ENCODE measurements at places on chromosomes 6 and 20.
A peak's percentile ranks its signal among the peaks of the same experiment; 100 is the strongest.

GRCh38 chr20:24303393-24304170, 165.8 kb upstream of the SYNDIG1 start:
- no peak for DNase-seq

DNA sequence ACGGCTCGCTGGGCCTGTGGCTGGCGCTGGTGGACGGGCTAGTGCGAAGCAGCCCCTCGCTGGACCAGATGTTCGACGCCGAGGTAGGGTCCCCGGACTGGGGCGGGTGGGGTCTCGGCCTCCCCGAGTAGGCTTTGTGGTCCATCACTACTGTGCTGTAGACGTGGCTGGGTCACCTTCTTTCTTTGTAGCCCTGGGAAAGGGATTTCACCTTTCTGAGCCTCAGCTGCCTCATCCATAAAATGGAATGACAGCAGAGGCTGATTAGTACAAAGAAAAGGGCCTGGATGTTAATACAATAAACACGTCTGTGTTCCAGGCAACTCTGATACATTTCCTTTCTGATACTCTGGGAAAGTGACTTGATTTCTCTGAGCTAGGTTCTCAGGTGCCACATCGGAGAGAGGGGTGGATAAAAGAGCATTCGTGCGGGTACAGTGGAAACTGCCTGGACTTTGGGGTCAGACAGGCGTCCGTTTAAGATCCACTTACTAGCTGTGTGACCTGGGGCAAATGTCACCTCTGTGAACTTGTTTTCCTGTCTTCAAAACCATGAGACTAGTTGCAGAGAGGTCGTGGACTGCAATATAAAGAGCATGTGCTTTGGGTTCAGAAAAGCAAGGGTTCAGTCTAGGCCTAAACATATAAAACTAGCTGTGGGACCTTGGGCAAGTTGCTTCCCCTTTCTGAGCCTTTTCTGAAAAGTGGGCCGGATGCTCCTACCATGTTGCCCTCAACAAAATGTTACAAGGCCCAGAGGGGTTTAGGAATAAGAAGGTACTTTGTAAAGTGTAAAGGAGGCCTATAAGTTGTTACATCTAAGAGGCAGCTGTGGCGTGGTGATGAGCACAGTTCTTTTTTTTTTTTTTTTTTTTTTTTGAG, 896 bp downstream of the SYS1 start:
- DNase-seq, result no peak

GRCh38 chr20:1775117-1775516, 117.5 kb upstream of the SIRPG start:
- DNase-seq, result no peak

- DNase-seq, result peak; percentile 48
Measured at GRCh38 chr6:77341058-77341986, 122.0 kb downstream of the HTR1B start.

DNA sequence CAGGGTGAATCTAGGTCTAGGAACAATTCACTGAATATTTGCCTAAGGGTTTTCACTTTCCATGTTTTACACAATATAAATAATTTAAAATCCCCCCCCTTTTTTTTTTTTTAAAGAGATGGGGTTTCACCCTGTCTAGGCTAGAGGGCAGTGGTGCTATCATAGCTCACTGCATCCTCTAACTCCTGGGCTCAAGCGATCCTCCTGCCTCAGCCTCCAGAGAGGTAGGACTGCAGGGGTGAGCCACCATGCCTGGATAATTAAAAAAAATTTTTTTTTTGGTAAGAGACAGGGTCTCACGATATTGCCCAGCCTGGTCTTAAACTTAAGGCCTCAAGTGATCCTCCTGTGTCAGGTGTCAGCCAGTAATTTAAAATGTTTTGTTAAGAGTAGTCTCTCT, 17.8 kb downstream of the QKI start:
- DNase-seq, result no peak

DNA sequence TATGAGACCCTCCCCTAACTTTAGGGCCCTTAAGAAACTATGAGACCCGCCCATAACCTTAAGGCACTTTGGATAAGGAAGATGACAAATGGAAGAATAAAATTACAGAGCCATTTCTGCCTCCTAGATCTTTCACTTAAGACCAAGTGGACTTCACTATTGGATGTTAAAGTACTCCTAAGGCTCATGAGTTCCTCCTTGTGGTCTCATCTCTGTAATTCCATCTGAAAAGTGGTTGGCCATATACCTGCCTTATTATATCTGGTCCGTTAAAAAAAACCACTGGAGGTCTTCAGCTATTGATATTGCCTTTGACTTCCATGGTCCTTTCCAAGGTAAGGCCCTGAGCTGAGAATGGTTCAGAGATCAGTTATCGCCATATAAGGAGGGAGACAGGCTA, 310.3 kb downstream of the EYA4 start:
- DNase-seq, result no peak

GRCh38 chr6:92559003-92559402, 860.4 kb downstream of the EPHA7 start:
- DNase-seq, result no peak

GRCh38 chr20:62929051-62929538, 2.8 kb upstream of the DIDO1 start:
- peak; percentile 50 for DNase-seq

DNA sequence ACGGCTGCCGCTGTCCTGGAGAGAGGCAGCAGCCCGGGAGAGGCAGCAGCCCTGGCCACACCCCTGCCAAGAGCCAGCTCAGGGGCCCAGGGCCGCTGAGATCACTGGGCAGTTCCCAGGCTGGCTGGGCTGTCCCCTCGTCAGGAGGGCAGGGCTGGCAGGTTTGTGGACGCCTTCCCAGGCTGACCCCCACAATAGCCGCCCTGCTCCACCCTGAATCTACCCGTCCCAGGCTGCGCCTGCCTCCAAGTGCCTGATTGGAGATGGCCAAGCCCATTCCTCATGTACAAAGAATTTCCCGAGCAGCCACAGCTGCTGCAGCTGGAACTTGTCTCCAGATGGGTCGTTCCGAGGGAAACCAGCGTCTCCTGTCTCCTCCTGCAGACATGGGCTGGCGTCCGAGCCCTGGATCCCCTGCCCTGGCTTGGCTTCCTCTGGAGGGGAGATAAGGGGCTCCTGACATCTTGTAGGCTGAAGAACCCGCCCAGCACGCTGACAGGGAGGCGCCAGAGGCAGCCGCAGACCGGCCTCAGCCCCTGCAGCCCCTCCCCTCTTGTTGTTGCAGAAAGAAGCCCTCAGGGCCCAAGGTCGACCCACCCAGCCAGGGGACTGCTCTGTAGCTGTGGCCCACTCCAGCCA, 9.4 kb upstream of the GATA5 start:
- DNase-seq, result peak; percentile 59

DNA sequence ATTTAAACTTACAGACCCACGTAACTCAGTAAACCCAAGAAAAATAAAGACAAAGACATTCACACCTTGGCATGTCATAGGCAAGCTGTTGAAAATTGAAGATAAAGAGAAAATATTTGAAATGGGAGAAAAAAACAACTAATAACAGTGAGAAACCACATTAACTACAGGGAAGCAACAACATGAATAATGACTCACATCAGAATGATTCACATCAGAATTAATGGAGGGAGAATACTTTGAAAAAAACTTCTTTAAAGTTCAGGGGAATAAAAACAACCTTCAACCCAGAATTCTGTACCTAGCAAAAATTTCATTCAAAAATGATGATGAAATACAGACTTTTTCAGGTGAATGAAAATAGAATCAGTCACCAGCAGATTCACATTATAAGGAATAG, 32.9 kb upstream of the SLC22A3 start:
- DNase-seq, result no peak

DNA sequence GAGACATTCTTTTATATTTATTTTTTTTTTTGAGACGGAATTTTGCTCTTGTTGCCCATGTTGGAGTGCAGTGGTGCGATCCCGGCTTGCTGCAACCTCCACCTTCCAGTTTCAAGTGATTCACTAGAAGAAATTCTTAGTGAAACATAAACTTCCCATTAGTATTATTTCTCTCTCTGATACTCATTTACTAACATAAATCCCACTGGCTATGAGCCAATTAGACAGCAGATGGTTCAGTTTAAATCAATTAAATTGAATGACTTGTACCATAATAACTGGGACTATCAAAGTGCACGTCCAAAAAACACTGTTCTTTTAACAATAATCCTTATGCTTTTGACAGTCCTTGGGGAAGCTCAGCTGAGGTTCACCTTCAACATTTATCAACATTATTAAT, 111.2 kb upstream of the PTCHD4 start:
- no peak for DNase-seq

DNA sequence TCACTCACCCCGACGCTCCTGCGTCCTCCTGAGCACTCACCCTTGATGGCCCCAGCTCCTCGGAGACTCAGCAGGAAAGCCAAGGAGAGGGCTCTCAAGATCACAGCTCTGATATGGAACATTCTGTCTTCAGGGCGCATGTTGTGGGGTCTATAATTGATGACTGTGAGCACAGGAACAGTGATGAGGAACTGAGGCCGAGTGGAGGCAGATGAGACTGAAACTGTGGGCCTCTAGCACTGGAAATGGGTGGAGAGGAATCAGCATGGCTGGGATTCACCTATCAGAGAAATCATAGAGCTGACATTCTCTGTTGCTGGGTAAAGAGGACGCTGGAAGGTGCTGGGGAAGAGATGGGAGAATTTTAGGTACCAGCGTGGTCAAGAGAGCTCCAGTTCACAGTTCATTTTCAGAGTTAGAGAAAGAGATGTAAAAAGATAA, at the start of gene HLA-DPA1:
Gene HLA-DPA1, minus strand, starts transcription at position 219 of the 441 bp plus-strand sequence.
- DNase-seq, result no peak

DNA sequence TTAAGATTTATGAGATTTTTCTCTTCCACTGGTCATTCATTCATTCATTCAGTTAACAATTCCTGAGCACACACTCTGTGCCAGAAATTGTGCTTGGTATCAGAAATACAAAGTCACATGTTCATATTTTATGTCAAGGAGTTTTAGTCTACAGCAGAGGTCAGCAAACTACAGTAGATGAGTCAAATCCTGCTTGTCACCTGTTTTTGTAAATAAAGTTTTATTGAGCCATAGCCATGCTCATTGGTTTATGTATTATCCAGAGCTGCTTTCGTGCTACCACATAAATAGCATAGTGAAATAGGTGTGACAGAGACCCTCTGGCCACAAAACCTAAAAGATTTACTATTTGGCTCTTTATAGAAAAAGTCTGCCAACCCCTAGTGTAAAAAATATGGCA, 46.8 kb downstream of the THEMIS start:
- DNase-seq, result no peak

DNA sequence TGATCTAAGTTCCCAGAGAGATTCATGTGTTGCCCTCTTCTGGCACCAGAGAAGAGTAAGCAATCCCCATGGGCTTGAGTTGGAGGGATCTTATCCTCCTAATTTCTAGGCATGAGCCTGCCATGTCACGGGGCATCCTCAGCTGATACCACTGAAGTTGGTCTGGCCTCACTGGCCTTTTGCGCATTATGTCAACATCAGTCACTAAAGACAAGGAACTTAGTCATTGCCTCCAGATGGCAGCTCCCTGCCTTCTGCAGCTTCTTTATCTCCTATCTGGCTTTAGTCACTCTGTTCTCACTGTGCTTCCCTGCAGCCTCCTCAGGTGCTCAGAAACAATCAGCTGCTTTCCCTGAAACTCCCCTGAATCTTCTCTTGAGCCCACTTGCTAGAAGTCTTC, 312.2 kb downstream of the ADGRG6 start:
- DNase-seq, result no peak

- DNase-seq, result no peak
Measured at GRCh38 chr20:25017257-25017803, 24.8 kb upstream of the APMAP start.

- DNase-seq, result no peak
Measured at GRCh38 chr20:40908309-40908708, 120.3 kb upstream of the TOP1 start.

GRCh38 chr6:93964321-93964720, 545.0 kb upstream of the EPHA7 start:
- DNase-seq, result no peak

DNA sequence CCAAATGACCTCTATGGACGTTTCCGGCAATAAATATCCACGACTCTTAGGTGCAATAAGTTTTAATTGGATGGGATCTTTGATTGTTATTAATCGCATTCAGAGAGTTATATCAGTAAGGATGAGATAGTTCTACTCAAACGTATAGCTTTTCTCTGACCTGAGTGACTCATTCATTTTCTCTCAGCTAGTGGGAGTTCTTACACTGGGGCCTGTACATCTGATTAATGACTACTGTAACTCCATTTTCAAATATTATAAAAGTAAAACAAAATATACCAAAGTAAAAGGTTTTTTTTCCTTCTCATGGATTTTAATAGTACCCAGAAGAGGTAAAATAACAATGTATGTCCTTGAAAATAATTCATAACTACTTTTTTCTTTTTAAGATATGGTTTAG, 41.1 kb upstream of the SAMD5 start:
- DNase-seq, result no peak

GRCh38 chr20:47665221-47665991, 119.9 kb downstream of the SULF2 start:
- no peak for DNase-seq
